ENCODE measurements at places on chromosomes 6 and 20.

- no peak for DNase-seq
Observed at GRCh38 chr6:10382728-10383330, 32.0 kb downstream of the TFAP2A start.

DNA sequence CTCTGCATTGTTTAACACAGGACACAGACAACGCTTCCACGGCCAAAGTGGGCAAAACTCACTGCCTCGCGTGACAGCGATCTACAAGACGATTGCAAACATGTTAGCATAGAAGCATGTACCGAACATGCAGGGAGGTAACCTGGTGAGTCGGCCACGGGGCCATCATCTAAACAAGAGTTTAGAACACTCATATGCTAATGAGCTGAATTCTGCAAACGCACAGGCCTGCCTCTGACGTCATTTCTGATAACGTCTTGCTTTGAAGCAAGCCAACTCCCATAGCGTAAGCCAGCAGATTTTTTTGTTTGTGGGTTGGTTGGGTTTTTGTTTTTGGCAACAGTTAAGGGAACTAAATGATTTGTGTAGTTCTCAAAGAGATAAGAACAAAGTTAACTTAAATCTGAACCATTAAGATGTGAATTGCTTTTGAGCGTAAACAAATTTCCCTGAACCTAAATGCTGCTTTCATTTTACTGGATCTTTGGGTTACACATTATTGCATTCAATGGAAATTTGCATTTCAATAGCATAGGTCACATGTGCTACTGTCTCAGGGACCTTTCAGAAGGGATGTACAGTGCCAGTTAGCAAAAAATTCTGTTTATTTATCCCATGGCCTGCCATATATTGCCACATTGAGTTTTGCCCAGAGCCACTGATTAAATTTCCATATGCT, 184.5 kb upstream of the PDE10A start:
- DNase-seq: no peak

GRCh38 chr6:20947977-20948376, 413.7 kb downstream of the CDKAL1 start:
- DNase-seq: no peak

- no peak for DNase-seq
Observed at GRCh38 chr20:25327521-25328235, 63.0 kb downstream of the ABHD12 start.

- DNase-seq: no peak
Observed at GRCh38 chr6:40308533-40309306, 278.4 kb downstream of the LRFN2 start.

DNA sequence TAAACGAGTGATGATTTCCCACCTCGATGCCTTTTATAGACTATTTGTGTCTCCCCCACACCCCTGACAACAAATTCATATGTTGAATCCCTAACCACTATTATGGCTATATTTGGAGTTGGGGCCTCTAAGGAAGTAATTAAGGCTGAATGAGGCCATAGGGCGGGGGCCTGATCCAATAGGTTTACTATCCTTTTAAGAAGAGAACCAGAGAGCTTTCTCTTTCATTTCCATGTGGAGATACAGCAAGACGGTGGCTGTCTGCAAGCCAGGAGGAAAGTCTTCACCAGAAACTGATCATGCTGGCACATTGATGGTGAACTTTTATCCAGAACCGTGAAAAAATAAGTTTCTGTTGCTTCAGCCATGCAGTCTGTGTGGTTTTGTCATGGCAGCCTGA, 38.9 kb upstream of the CLIC5 start:
- DNase-seq: no peak

GRCh38 chr6:147651249-147652063, 143.0 kb downstream of the SAMD5 start:
- no peak for DNase-seq

DNA sequence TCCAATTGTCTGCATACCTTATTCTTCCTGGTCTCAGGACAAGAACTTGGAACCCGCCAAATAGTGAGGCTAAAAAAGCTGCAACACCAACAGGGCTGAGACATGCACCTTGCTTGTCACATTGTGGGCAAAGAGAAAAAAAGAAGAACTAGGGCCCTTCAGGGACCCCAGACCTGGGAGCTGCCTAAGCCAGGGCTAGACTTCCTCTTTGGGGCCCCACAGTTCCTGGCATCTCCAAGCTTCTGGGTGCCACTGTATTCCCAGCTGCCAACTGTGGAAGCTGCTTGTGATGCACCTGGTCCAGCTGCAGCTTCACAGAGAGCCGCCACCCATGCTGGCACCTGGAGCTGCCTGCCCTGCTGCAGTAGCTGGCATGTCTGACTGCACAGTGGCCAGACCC, 370.6 kb downstream of the CD83 start:
- DNase-seq: no peak

GRCh38 chr6:108948181-108948661, 100.0 kb downstream of the ARMC2 start:
- no peak for DNase-seq

- no peak for DNase-seq
Observed at GRCh38 chr6:139748353-139749146, 374.1 kb upstream of the CITED2 start.

GRCh38 chr6:43759136-43759906, 10.7 kb upstream of the VEGFA start:
- DNase-seq: no peak

- no peak for DNase-seq
Observed at GRCh38 chr6:24742216-24742738, 23.3 kb upstream of the C6orf62 start.

- DNase-seq: peak; percentile 88
Observed at GRCh38 chr20:17682103-17682888, at the start of gene RRBP1. Gene RRBP1, minus strand, starts transcription at chr20:17682242. Its CDS starts 21,735 bp downstream, at chr20:17660507.

GRCh38 chr6:110958329-110959192, at the start of gene GTF3C6:
Gene GTF3C6, plus strand, starts transcription at chr6:110958706. Its CDS starts 64 bp downstream, at chr6:110958770.
- peak; percentile 84 for DNase-seq

DNA sequence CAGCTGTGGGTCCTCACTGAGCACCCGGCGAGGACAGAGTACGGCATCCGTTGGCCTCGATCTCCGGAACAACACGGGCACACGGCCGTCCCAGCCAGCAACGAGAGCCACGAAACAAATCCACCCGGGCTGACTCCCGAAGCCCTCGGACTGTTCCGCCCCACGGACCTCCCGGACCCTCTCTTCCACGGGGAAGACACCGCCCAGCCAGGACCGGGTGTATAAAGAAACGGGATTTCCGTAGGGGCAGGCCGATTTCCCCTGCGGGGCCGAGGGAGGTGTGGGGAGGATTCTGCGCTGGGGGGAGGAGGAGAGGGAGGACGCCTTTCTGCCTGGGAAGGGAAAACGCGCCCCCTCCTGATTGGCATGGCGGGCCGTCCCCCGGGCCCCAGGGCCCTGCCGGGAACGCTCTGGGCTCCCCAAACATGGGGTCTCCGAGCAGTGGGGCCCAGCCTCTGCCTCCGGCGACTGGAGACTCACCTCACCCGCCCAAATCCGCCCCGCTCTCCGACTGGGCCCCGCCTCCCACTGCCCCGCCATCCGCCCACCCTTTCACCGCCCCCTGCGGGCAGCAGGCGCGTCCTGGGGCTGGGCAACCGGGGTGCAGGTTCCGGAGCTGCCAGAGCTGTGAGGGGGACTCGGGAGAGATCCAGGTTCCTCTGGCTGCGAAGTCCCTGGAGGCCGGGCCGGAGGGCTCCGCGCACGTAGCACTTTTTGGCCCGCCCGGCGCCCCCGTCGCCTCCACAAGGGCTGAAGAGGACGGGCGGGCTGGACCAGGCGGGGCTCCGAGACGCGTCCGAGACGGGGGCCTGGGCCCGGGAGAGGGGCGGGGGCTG, 679 bp upstream of the PPDPF start:
- DNase-seq: peak; percentile 47

GRCh38 chr6:38155144-38155543, 335.6 kb downstream of the ZFAND3 start:
- DNase-seq: no peak

DNA sequence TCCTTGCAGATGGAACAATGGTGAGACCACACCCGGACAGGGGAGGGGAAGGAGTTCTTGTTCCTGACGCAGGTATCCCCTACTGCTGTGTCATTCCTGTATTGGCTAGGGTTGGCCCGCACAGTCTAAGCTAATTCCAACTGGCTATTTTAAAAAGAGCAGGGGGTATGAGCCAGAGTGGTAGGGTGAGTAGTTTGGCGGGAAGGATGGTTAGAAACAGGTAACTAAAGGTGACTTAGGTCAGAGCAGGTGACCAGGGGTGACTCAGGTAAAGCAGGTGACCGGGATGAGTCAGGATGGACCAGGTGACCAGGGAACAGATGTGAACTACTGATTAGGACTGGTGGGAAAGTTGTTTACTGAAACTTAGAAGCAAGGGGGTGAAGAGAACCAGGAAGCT, 58.0 kb downstream of the ZNF292 start:
- no peak for DNase-seq

GRCh38 chr6:80161434-80161833, 55.0 kb downstream of the BCKDHB start:
- DNase-seq: no peak

- no peak for DNase-seq
Observed at GRCh38 chr6:1200409-1201101, 111.3 kb upstream of the FOXQ1 start.

DNA sequence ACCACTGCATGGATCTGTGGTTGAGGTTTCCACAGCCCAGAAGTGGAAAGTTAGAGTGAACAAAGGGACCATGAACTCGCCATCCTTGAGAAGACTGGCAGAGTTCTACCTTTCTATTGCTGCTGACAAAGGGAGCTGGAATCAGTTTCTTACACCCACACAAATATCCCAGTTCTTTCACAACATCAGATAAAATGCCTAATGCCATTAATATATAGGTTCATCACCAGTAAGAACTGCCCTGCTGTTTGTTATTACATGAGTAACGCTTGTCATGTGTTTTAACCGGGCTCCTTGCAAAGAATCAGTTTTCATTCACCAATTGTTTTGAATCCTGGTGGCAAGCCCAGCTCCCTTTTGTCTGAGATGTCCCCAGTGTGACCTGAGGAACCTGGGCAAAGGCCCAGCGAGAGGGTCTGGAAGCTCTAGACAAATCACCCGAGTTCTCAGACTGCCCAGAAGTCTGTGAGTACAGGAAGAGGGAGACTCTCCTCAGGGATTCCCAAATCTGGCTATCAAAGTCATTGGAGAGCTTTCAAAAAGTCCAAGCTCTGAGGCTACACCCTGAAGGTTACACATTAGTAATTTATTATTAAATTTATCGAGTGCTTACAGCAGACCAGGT, 7.5 kb upstream of the CD164 start:
- no peak for DNase-seq

GRCh38 chr6:5379647-5380242, 118.4 kb downstream of the FARS2 start:
- DNase-seq: no peak

DNA sequence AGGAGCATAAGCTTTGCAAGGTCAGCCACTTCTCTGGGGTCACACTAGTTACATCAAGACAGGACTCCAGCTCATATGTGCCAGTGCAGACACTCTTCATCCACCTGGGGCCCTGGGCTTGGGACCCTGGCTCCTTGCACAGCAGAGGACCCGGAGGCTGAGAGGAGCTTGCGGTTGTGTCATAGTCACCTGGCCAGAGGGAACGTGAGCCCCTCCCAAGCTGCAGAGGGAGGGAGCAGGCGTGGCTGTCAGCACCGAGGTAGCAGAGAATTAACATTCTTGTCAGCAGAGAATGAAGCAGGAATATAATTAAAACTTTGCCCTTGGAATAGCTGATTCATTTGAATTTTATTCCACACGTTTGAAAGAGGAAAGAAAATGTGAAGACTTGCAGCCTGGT, 36.8 kb downstream of the BCAS4 start:
- DNase-seq: no peak

DNA sequence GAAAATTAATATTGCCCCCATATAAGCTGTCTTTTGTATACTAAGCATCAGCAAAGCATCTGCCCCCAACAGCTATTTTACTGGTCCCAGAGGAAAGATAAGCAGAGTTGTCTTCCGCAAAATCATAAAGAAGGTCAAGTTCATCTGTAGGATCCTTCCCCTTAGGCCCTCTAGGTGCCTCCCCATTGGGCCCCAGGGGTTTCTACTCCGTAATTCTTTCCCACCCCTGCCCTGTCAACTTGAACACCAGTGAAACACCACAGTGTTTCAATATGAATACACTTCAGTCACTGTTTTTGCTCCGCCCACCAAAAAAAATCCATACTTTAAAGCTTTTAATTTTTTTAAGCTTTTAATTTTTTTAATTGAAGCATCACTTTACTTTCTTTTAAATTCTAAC, 159.2 kb downstream of the ATXN1 start:
- DNase-seq: no peak

- DNase-seq: no peak
Observed at GRCh38 chr20:1020614-1021013, 18.5 kb upstream of the RSPO4 start.

DNA sequence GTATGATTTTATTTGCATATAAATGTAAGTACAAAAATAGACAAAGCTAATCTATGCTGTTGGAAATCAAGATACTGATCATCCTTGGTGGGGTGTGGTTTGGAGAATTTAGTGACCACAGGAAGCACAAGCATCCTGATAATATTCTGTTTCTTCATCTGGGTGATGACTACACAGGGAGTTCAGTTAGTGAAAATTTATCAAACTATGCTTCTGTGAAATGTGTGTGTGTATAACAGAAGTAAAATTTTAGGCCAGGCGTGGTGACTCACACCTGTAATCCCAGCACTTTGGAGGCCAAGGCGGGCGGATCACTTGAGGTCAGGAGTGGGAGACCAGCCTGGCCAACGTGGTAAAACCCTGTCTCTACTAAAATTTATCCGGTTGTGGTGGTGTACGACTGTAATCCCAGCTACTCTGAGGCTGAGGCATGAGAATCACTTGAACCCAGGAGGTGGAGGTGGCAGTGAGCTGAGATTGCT, 20.6 kb downstream of the ENPP3 start:
- no peak for DNase-seq

DNA sequence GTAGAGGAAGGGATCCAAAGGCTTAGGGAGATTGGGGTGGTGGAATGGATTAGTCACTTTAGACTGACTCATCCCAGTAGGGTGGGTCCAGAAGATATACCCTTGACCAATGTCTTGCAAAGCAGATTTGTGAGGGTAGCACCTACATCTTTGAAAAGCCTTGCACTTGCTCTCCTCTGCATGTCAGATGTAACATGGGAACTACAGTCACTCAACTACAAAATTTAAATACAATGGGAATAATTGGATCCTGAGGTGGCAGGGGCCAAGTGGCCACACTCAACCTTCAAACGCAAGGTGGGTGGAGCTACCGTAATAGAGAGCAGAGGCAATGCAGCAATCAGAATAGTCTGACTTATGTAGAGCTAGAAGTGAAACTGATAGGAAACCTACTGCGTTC, 71.2 kb downstream of the ME1 start:
- no peak for DNase-seq

- DNase-seq: no peak
Observed at GRCh38 chr6:111765763-111766162, 107.5 kb downstream of the FYN start.

DNA sequence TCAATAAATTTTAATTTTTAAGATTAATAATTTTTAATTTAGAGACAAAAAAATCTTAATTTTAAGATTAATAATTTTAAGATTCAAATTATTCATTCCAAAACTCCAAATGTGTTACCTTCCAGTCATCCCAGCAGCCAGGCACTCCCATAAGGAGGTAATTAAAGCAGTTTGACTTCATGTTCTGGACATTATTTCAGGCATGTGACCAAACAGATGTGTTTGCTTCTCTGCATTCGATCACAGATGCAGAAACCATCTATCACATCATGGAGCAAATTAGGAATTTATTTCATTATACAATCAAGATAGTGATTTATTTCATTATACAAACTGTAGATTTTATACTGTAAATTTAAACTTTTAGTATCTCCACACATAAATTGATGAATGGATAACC, 150.3 kb downstream of the AKAP7 start:
- DNase-seq: no peak

GRCh38 chr6:44003345-44004061, 123.7 kb downstream of the MRPL14 start:
- no peak for DNase-seq
